Activated CD8-positive, alpha-beta T cell treated with anti-CD3 and anti-CD28 coated beads for 36 hours (primary cell): ENCODE measurements at places on chromosomes 2 and 18. TPM values are rescaled to one million over a fixed set of nuclear protein-coding genes. Genes with fewer than 3 reads are reported as not detected.

GRCh38 chr18:49861659-49862058, 48.3 kb upstream of the ACAA2 start:
- DNase-seq = no peak
- H3K36me3 ChIP-seq = no peaks in the 10 kb centered on the region
- H3K27me3 ChIP-seq = no peaks in the 10 kb centered on the region
- no peaks in the 10 kb centered on the region for H3K4me1 ChIP-seq

The CHMP3 gene
- total RNA-seq = 31.6 TPM

The SH3BP4 gene
- 0.14 TPM for total RNA-seq

- H3K4me1 ChIP-seq = peaks cover 20% of the 10 kb centered on the region
- H3K27me3 ChIP-seq = no peaks in the 10 kb centered on the region
- H3K27ac ChIP-seq = no peak overlapping the region
- no peak overlapping the region for H3K4me3 ChIP-seq
Observed at GRCh38 chr2:143682436-143683055, 553.3 kb downstream of the ARHGAP15 start.

GRCh38 chr2:176999301-176999700, 213.3 kb upstream of the HNRNPA3 start:
- no peaks in the 10 kb centered on the region for H3K27me3 ChIP-seq
- no peak overlapping the region for H3K4me3 ChIP-seq
- H3K36me3 ChIP-seq = no peaks in the 10 kb centered on the region

GRCh38 chr18:58417752-58418151, 211.1 kb downstream of the ALPK2 start:
- H3K4me1 ChIP-seq = no peaks in the 10 kb centered on the region
- no peak overlapping the region for H3K4me3 ChIP-seq
- H3K27ac ChIP-seq = no peak overlapping the region

DNA sequence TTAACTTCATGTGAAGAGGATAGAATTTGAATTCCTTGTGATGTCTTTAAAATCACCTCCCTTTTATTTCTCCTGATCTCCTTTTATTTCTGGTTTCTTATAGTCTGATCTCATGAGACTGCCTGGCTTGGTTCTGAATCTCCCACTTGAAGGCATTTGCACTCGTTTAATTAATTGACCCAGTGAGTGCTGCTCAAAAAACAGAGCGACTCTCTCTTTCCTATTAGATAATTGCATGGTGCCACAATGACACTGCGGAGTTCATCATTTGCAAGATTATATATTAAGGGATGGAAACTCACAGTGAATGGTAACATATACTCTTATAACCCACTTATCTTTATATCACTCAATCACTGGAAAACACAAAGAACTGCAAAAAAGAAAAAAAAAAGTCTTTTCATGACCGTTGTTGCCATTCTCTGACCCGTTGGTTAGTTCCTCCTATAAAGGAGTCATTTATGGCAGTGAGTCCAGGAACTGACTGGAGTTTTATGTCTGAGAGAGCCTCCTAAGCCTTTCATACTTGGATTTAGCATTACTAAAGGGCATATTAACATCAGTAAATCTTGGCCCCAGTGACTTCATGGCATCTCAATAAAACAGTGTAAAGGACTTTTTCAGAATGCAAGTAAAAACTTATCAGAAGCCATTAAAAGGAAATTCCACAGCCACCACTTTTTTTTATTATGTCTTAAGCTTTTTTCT, 103.3 kb upstream of the EPHA4 start:
- no peak for DNase-seq
- no peak overlapping the region for H3K4me3 ChIP-seq
- no peaks in the 10 kb centered on the region for H3K4me1 ChIP-seq
- H3K36me3 ChIP-seq = no peaks in the 10 kb centered on the region
- H3K27me3 ChIP-seq = peaks cover 1% of the 10 kb centered on the region
- H3K27ac ChIP-seq = no peak overlapping the region

GRCh38 chr18:79770826-79771225, 26.9 kb upstream of the KCNG2 start:
- no peak overlapping the region for H3K27ac ChIP-seq
- H3K36me3 ChIP-seq = no peaks in the 10 kb centered on the region
- H3K27me3 ChIP-seq = peaks cover 20% of the 10 kb centered on the region

DNA sequence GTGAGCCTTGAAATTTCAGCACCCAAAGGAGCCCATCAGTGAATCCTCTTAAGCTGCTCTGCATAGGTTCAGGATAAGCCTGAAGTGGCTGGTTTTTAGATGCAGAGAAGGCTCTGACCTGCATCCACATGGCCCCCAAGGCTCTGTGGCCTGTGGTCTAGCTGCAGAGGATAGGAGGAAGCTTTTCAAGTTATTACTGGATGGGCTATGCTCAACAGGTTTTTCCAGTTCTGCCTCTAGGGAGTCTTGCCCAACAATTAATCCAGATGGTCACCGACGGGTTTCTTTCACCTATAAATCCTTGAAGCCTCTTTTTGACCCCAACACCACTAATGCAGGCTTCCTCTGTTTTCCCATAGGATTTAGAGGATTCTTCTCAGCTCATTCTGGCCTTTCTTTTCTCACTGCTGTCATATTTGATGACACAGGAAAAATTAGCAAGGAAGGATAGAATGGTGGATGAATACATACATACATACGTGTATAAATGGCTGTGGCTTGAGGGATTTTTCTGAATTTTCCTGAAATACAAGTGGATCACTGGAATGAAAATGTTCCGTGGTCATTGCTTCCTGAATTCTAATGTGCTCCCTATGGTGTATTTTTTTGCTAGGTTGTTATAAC, 52.2 kb upstream of the BCL2L11 start:
- H3K4me1 ChIP-seq = peaks cover 9% of the 10 kb centered on the region
- DNase-seq = no peak
- no peak overlapping the region for H3K4me3 ChIP-seq
- peaks cover 2% of the 10 kb centered on the region for H3K27me3 ChIP-seq

DNA sequence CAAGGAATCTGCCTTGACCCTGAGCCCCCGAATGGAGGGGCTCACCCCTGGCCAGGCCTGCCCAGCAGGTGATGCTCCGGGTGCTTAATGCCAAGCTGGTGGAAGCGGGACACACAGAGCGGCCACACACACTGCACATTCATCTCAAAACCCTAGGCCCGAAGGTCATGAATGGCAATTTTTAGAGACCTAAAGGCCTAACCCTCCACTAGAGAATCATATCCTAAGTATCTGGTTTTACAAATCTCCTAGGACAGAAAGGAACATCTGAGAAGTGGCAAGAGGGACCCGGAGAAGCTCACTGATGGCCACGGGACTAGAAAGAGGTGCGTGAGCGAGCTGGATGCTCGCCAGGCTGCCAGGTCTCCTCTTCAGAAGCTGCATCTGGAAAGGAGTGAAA, 38.3 kb downstream of the ST3GAL5 start:
- peak overlapping the region; percentile 57 for H3K27ac ChIP-seq
- no peaks in the 10 kb centered on the region for H3K27me3 ChIP-seq
- peaks cover 60% of the 10 kb centered on the region for H3K4me1 ChIP-seq

- no peaks in the 10 kb centered on the region for H3K27me3 ChIP-seq
- no peak overlapping the region for H3K27ac ChIP-seq
- H3K4me3 ChIP-seq = no peak overlapping the region
- DNase-seq = no peak
- no peaks in the 10 kb centered on the region for H3K36me3 ChIP-seq
Observed at GRCh38 chr18:33022370-33022769, 249.5 kb upstream of the KLHL14 start.

The STAT4 gene
- total RNA-seq = 72.2 TPM

The FOXD4L1 gene
- 0.23 TPM for total RNA-seq

- H3K36me3 ChIP-seq = no peaks in the 10 kb centered on the region
- DNase-seq = peak; percentile 49
- H3K27me3 ChIP-seq = peaks cover 2% of the 10 kb centered on the region
- no peaks in the 10 kb centered on the region for H3K4me1 ChIP-seq
- no peak overlapping the region for H3K27ac ChIP-seq
Observed at GRCh38 chr18:47397671-47398319, 146.3 kb upstream of the SKOR2 start.

DNA sequence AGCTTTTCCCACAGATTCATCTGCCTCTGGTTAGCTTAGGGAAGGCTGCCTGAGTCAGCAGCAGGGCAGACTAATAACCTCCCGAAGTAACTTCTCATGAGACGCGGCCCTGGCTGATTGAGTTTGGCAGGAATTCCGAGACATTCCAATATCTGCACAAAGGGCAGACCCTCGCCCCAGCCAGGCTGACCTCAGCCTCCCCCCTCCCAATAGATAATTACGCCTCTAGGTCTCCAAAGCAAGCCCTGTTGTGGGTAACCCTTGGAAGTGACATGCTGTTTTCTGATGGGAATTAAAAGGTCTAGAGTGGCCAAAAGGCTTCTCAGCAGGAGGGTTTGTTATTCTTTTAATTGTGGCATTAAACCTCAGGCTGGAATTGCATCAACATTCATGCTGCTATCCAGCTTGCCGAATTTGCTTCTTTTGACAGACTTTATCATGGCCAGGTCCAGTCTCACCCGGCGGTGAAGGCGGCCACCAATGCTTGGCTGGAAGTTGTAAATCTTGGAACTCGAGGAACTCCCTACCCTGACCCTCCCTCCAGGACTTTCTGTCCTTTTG, 98.0 kb upstream of the SLC14A2 start:
- H3K27ac ChIP-seq = no peak overlapping the region
- H3K4me1 ChIP-seq = no peaks in the 10 kb centered on the region
- H3K4me3 ChIP-seq = no peak overlapping the region
- DNase-seq = no peak
- H3K36me3 ChIP-seq = no peaks in the 10 kb centered on the region

The KATNAL2 gene
- 0.58 TPM for total RNA-seq

- no peak for DNase-seq
- H3K4me1 ChIP-seq = no peaks in the 10 kb centered on the region
- H3K36me3 ChIP-seq = no peaks in the 10 kb centered on the region
- H3K27ac ChIP-seq = no peak overlapping the region
- H3K27me3 ChIP-seq = peaks cover 2% of the 10 kb centered on the region
Observed at GRCh38 chr18:25370391-25370790, 18.4 kb upstream of the ZNF521 start.

- no peak overlapping the region for H3K27ac ChIP-seq
- H3K4me3 ChIP-seq = no peak overlapping the region
- no peak for DNase-seq
- peaks cover 8% of the 10 kb centered on the region for H3K27me3 ChIP-seq
Observed at GRCh38 chr2:201608021-201608420, 35.3 kb downstream of the TMEM237 start.

The FRZB gene
- not detected for total RNA-seq

The ICOS gene
- total RNA-seq = 55.0 TPM

The UBE2F gene
- 99.5 TPM for total RNA-seq

The CTAGE1 gene
- total RNA-seq = not detected

DNA sequence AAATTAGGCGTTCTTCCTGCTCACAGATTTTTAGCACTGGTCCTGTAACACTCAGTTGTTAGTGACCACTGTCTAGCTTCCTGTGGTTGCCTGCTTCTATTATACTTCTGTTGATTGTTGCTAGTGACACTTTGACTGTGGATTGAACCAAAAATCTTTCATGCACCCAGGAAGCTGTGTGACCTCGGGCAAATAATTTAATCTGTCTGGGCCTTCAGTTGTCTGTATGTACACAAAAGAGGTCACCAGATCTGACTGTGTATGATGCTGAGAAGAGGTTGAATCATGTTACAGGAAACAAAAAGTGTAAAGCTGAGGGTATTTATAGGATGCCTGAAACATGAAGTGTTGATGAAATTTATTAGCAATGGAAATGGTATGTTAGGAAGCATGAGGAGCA, 12.7 kb downstream of the ICOS start:
- peaks cover 57% of the 10 kb centered on the region for H3K36me3 ChIP-seq
- peaks cover 85% of the 10 kb centered on the region for H3K4me1 ChIP-seq
- H3K4me3 ChIP-seq = peak overlapping the region; percentile 36

The PTPRN gene
- 0.92 TPM for total RNA-seq

The TEX44 gene
- not detected for total RNA-seq

The ZAP70 gene
- 218 TPM for total RNA-seq

The TUBA3E gene
- not detected for total RNA-seq

GRCh38 chr2:10520926-10521325, 72.8 kb upstream of the ODC1 start:
- no peaks in the 10 kb centered on the region for H3K27me3 ChIP-seq
- peaks cover under 1% of the 10 kb centered on the region for H3K36me3 ChIP-seq
- H3K4me3 ChIP-seq = no peak overlapping the region
- H3K4me1 ChIP-seq = peaks cover 2% of the 10 kb centered on the region

The PSD4 gene
- 247 TPM for total RNA-seq

DNA sequence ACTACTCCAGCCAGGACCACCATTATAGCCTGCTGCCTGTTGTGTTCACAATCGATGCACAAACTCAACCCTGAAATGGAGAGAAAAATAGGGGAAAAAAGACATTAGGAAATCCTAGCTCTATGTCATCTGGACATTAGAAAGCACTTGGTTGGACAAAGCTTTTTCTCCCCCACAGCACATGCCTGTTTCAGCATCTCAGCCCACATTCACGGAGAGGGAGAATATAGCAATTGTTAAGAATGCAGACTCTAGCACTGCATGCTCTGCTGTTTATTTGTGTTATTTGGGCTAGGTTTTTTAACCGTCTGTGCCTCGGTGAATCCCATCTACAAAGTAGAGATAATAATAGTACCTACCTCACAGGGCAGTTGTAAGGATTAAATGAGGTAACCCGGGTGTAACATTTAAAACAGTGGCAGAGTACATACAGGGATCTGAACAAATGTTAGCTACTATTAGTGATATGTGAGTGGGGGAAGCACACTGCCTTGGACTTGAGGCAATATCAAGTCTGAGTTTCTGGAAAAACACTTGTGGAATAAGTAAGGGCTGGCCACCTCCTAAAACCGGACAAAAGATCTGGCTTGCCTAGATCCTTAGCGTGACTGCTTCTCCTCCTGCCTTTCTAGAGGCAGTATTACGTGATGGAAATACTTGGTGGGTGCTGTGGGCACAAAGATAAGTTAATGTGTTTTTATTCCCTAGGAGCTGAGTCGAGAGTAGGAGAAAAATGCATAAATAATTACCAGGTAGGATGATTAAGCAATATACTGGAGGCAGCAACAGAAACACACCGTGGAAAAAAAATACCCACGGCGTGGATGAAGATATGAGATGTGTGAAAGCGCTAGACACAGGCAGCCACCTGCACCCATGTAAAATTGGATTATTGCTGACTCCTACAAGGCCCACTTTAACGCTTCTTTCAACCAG, 1.0 kb upstream of the PPP1CB start:
- DNase-seq = peak; percentile 70
- H3K27ac ChIP-seq = peak overlapping the region; percentile 96
- peaks cover 47% of the 10 kb centered on the region for H3K4me1 ChIP-seq
- no peaks in the 10 kb centered on the region for H3K27me3 ChIP-seq

DNA sequence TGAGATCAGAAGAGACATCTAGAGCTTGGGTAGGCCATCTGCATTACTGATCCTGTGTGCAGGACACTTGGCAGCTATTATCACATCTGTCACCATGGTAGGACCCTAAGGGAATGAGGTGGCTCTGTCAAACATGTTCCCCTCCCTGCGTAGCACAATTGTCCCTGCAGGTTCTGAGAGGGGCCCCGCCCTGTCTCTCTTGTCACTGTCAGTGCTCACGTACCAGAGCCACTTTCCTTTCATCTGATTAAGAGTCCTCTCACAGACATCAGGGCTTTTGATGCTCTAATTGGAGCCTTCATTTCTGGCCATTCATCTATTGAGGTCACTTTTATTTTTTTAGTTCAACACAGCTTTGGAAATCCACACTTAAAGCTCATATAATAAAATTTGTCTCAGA, 38.5 kb downstream of the NEB start:
- DNase-seq = no peak
- H3K27me3 ChIP-seq = peaks cover 2% of the 10 kb centered on the region
- no peak overlapping the region for H3K4me3 ChIP-seq
- no peaks in the 10 kb centered on the region for H3K36me3 ChIP-seq

GRCh38 chr2:237698358-237698694, 70.9 kb downstream of the LRRFIP1 start:
- H3K36me3 ChIP-seq = peaks cover 42% of the 10 kb centered on the region
- H3K4me1 ChIP-seq = peaks cover 79% of the 10 kb centered on the region
- H3K4me3 ChIP-seq = peak overlapping the region; percentile 98
- no peaks in the 10 kb centered on the region for H3K27me3 ChIP-seq
- DNase-seq = no peak
- peak overlapping the region; percentile 93 for H3K27ac ChIP-seq

GRCh38 chr2:85427300-85427835, 8.9 kb downstream of the SH2D6 start:
- H3K36me3 ChIP-seq = no peaks in the 10 kb centered on the region
- DNase-seq = no peak
- no peak overlapping the region for H3K27ac ChIP-seq
